ENCODE measurements at places on chromosomes 12 and 14.

- no peak for DNase-seq
Measured at GRCh38 chr12:74963867-74964331, 245.7 kb downstream of the KCNC2 start.

- DNase-seq, result no peak
Measured at GRCh38 chr12:118137148-118137678, 1.3 kb downstream of the PEBP1 start.

- no peak for DNase-seq
Measured at GRCh38 chr14:103066399-103066798, 9.1 kb upstream of the CDC42BPB start.

GRCh38 chr12:95413576-95413975, 60.4 kb upstream of the METAP2 start:
- DNase-seq, result no peak

- DNase-seq, result no peak
Measured at GRCh38 chr14:71116568-71117122, 209.4 kb downstream of the PCNX1 start.

GRCh38 chr12:132046561-132046960, 96.8 kb downstream of the EP400 start:
- no peak for DNase-seq

- no peak for DNase-seq
Measured at GRCh38 chr14:93895023-93895604, 32.0 kb upstream of the FAM181A start.

GRCh38 chr14:104593241-104593701, 11.3 kb downstream of the TMEM179 start:
- DNase-seq, result no peak

GRCh38 chr12:41981758-41982157, 162.9 kb downstream of the GXYLT1 start:
- DNase-seq, result no peak

DNA sequence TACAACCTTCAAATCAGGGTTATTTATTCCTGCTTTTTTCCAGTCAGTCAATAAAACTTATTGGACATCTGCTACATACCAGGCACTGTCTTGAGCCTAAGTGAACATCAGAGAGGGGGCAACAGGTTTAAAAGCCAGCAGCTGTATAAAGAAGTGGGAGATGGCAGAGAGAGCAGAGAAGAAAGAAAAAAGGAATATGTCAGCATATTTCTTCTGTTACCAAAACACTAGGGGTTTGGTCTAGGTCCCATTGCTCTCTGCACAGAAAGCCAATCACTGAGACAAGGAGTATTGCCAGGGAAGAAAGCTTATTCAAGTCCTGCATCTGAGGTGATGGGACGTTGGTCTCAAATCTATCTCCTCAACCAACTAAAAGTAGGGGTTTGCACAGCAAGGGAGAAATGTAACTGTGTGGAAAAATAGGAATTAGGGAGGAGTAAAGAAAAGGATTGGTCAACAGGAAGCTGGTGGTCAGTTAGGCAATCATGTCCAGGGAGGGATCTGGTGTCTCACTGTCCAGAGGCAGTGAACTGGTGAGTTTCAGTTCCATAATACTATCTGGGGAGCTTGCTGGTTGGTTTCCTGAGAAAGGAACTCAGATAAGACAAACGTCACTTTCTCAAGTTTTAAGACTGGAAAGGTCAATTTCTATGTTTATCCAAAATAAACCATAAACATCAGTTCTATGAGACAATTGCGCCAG, 107.5 kb downstream of the PHLDA1 start:
- DNase-seq, result no peak

- DNase-seq, result no peak
Measured at GRCh38 chr12:4909734-4910501, at the start of gene KCNA1. Gene KCNA1 (plus strand): TSS chr12:4909905. CDS start chr12:4911379, 1,474 bp downstream.

DNA sequence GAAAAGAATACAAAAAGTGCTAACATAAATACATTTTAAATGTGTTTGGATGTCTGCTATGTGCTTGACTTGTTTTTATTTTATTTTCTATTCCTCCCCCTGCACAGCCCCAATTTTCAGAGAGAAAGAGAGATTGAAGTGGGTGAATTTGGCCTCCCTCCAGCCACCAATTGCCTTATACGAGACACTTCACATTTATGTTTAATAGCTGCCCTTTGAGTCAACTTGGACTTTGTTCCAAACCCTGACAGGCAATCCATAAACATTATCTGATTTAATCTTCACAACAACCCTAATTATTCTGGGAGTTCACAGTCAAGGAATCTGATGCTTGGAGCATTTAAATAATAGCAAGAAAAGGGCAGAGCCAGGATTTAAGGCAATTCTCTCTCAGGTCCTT, 161.7 kb downstream of the SLC15A4 start:
- DNase-seq, result no peak

DNA sequence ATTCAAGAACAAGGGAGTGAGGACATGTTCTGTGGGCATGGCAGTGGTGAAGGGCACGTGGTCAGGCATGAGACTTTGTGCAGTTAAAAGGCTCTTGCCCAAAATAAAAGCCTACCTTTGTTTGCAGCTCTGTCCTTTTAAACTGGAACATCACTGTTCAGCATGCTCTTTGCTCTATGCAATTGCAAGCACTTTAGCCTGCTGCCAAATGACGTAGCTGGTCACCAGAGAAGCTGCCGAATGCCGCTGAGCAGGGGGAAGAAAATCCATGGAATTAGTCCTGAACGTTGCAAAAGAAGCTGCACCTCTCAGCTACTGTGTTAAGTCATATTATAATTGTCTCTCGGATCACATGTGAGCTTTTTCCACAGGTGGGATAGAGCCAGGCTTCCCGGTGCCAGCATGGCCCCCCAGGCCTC, 176.3 kb upstream of the DIO2 start:
- DNase-seq, result no peak

- no peak for DNase-seq
Measured at GRCh38 chr12:110367181-110367864, 36.2 kb downstream of the ANAPC7 start.

- DNase-seq, result no peak
Measured at GRCh38 chr14:28407031-28407825, 359.4 kb upstream of the FOXG1 start.

GRCh38 chr14:101859538-101859902, 98.0 kb downstream of the PPP2R5C start:
- no peak for DNase-seq

DNA sequence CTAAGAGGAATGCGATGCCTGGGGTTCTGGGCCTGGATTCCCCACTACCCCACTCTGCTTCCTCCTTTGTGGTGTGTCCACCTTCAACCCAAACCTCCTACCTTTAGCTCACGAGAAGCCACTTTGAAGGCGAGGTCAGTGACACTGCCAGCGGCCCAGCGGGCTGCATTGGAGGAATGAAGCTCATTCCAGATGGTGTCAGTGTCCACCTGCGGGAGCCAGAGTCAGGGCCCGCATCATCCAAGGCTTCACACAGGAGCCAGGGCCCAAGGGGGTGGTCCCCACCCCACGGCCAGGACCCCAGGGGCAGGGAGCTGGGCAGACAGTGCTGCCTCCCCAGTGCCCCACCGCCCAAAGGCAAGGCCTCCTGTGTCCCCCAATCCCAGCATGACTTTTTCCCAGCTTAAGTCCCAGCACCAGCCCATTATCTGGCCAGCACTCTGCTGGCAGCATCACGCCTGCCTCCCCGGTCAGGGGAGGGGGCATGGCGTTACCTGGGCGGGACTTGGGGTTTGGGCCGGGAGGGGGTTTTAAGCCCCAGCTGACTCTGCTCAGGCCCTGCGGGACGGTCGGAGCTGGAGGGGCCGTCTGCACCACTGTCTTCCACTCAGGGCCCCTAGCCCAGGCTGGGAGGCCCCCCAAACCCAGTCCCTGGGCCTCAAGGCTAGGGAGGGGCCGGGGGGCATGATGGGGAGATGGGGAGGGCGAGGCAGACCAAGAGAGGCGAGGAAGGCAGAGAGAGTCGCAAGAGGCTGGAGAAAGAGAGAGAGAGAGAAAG, 16.9 kb downstream of the SLC48A1 start:
- no peak for DNase-seq

GRCh38 chr12:101039848-101040531, 170.0 kb downstream of the SLC5A8 start:
- DNase-seq, result no peak

- DNase-seq, result no peak
Measured at GRCh38 chr12:122834104-122834920, 945 bp upstream of the HIP1R start.

- no peak for DNase-seq
Measured at GRCh38 chr12:131941116-131941986, 8.4 kb upstream of the EP400 start.

- no peak for DNase-seq
Measured at GRCh38 chr14:97584528-97584927, 787.3 kb downstream of the VRK1 start.

DNA sequence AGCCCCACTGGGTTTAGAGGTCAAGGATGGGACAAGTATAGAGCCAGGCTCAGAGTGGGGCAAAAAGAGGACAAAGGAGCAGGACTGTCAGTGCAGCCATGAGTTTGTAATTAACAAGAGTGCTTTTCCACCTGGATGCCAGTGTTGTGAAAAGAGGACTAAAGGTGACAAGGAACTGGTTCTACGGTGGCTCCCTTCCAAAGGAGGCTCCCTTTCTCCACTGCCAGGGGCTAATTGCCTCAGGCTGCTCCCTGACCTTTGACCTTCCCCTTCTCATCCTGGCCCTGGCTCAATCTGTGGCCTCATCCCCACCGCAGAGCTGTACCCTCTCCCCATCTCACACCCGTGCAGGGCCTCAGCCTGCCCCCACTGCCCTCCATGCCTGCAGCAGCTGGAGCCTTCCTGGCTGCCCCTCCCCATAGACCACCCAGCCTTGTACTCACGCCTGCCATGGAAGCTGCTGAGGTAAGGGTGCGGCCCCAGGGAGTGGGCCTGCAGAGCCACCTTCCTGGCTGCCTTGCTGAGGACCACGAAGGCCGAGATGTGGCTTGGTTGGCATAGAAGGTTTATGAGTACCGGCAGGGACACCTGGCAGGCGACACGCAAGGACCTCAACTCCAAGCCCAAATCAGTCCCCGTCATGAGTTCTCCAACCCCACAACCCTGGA, 24.8 kb upstream of the FKBP4 start:
- no peak for DNase-seq

All from liver (tissue), 10 donors.